ENCODE measurements at places on chromosomes 5 and 9.

- no peak for DNase-seq
Observed at GRCh38 chr9:117134826-117135500, 279.9 kb downstream of the ASTN2 start.

- DNase-seq: no peak
Observed at GRCh38 chr9:70880535-70880934, 240.9 kb downstream of the TRPM3 start.

- no peak for DNase-seq
Observed at GRCh38 chr5:150632305-150633160, 7.9 kb upstream of the SYNPO start.

GRCh38 chr9:122538757-122539156 lies 11.7 kb upstream of the OR1N1 start:
- no peak for DNase-seq

DNA sequence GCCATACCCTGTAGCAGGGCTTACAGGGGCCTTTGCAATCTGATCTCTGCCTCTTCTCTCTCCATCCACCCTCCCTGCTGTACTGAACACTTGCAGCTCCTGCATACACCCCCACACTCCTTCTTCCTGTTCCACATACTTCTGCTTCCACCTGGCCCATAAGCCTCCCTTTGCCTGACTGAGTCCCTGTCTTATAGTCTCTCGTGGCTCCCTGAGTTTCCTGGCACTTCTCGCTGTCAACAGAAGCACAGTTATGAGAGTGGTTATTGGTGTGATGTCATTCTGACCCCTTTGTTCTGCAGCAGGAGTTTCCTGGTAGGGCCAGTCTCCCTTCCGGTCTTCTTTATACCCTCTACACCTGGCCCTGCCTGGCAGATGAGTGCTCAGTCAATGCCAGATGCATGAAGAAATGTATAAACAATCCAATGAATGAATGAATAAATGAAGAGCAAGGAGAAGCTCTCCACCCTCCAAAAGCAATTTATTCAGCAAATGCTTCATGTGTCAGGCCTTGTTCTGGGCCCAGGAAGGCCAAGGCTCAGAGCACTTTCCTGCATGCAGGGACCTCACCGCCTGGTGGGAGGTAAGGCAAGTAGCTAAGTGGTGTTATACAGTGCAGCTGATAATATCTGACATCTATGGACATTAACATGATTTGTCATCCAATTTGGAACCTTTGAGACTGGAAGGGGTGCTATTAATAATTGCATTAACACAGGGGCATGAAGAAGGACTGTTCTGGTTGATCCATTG lies 20.5 kb upstream of the CSF1R start:
- DNase-seq: no peak

DNA sequence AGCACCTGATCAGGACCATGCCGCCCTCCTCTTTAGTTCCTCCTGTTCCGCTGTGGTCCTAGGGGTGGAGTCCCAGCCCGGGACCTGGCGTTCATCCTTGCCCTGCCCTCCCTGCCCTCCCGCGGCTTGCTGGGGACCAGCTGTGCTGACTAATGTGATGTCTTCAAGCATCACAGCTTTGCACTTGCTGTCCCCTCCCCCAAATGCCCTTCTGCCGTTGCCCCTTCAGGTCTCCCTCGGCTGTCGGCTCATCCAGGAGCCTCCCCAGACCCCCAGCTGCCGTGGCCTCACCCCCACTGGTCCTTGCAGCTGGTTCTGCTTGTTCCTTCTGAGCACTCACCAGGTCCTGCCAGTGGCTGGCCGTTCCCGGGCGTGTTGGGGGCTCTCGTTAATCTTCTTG lies 19.9 kb downstream of the RXRA start:
- no peak for DNase-seq

DNA sequence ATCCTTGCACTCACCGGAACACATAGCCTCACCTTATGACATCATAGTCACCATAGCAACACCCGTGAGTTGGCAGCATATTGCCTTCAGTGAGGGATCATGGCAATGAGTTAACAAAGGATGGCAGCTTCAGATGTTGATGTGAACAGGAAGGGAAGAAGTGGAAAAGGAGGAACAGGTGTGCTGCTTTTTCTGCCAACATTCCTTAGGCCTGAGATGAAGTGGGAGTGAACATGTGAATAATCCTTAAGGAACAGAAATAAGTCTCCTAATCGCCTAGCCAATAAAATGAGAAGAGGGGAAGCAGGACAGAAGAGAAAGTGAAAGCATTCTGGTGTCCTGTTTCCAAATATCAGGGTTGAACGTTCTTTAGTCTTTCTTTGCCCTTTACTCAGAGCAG lies 360.0 kb downstream of the BRINP1 start:
- DNase-seq: no peak
